ENCODE measurements at places on chromosomes 6 and 20. TPM values are rescaled to one million over a fixed set of nuclear protein-coding genes. Genes with fewer than 3 reads are reported as not detected.

Gene RCAN2
- 2.0 TPM for total RNA-seq

Gene PXDC1
- 40.9 TPM for total RNA-seq

Gene ZNF334
- total RNA-seq, result 1.7 TPM

Gene SIRPA
- 14.1 TPM for total RNA-seq

Gene POU5F1
- not detected for total RNA-seq

Gene CALHM5
- 1.5 TPM for total RNA-seq

Gene PBOV1
- not detected for total RNA-seq

Gene SLC2A10
- total RNA-seq, result 21.4 TPM

Gene C6orf132
- total RNA-seq, result 5.9 TPM

Gene IL20RA
- 0.45 TPM for total RNA-seq

Gene RSPO4
- total RNA-seq, result not detected

Gene ZNF341
- 1.3 TPM for total RNA-seq

Gene IBTK
- total RNA-seq, result 28.4 TPM

Gene LTA
- total RNA-seq, result not detected

Gene GFOD1
- total RNA-seq, result 2.7 TPM

Gene SLC16A10
- total RNA-seq, result under 0.01 TPM

Gene LRRN4
- total RNA-seq, result 0.15 TPM

Gene SLC17A1
- not detected for total RNA-seq

Gene ALDH5A1
- total RNA-seq, result 0.17 TPM

Gene ADTRP
- total RNA-seq, result 0.17 TPM

Gene PRELID3B
- 36.1 TPM for total RNA-seq

Gene ADGRF4
- not detected for total RNA-seq

Gene RHAG
- not detected for total RNA-seq

Gene BFSP1
- 2.7 TPM for total RNA-seq

Gene HLA-C
- 42.2 TPM for total RNA-seq

Gene CLIC5
- total RNA-seq, result not detected

Gene PTGIS
- total RNA-seq, result 0.15 TPM

Gene ZC2HC1B
- total RNA-seq, result not detected

Gene C6orf52
- 0.89 TPM for total RNA-seq

Gene CCDC167
- total RNA-seq, result 79.8 TPM

Gene GSTA5
- total RNA-seq, result not detected

Gene ORC3
- total RNA-seq, result 24.2 TPM

Gene MRPS10
- 42.2 TPM for total RNA-seq

Gene CLPSL2
- total RNA-seq, result not detected

Gene GABRR2
- not detected for total RNA-seq

Gene ATG5
- 22.7 TPM for total RNA-seq

Gene NINL
- 6.9 TPM for total RNA-seq

Gene UBE3D
- total RNA-seq, result 3.7 TPM

Gene COL11A2
- total RNA-seq, result 1.2 TPM

Gene CYP24A1
- 0.17 TPM for total RNA-seq

Gene SLC22A16
- total RNA-seq, result 0.17 TPM

All from bronchus fibroblast of lung (primary cell).